H9 (cell line): ENCODE measurements at places on chromosomes 6 and 20.
A peak's percentile ranks its signal among the peaks of the same experiment; 100 is the strongest.

DNA sequence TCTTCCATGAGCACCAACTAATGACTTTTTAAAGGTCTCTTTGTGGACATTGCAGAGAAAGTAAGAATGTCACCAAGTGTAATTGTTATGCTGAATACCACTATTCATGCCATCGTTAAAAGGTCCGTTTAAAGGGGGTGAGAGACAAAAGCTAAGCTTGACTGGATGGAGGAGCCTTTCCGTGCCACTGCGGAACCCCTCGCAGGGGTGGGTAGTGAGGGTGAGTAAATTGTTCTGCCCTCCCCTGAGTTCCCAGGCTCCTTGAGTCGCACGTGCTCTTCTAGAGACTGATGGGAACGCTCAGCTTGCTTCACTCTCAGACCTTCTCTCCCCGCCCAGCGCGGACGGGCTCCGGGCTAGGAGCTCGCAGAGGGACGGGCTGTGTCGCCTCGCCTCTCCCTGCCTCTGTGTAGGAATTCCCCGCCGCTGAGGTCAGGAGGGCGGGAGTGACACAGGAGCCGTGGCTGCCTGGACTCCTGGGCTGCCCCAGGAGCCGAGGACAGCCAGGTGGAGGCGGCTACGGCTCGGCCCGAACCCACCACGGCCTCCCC, 314.8 kb upstream of the QKI start:
- peaks cover 10% of the 10 kb centered on the region for H3K36me3 ChIP-seq
- DNase-seq = peak; percentile 85
- no peak overlapping the region for H3K27ac ChIP-seq
- no peaks in the 10 kb centered on the region for H3K27me3 ChIP-seq
- no peak overlapping the region for H3K4me3 ChIP-seq
- H3K4me1 ChIP-seq = peaks cover 3% of the 10 kb centered on the region

GRCh38 chr20:61328911-61329558, 77.0 kb downstream of the CDH4 start:
- peaks cover 2% of the 10 kb centered on the region; the same call in 1 of the 2 replicates for H3K4me1 ChIP-seq
- no peak overlapping the region for H3K4me3 ChIP-seq
- DNase-seq = no peak
- H3K27me3 ChIP-seq = peaks cover 7% of the 10 kb centered on the region; the same call in 1 of the 2 replicates
- H3K27ac ChIP-seq = no peak overlapping the region

DNA sequence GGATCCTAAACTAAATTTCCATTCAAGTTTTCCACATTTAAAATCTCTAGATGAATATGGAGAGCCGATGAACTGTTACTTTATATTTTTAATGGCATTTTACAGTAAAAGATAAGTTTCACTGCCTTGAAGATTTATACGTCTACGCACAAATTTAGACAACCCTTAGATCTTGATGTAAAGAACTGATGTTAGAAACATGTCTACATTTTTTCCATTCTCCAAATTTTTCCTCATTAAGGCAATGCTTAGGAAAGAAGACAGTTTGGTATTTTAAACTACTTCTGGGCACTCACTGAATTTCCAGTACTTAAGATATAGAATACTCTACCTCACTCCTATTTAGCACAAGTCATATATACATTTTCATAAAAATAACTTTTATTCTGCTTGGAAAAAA, 45.4 kb downstream of the ME1 start:
- no peak overlapping the region for H3K4me3 ChIP-seq

GRCh38 chr6:143608906-143609305, 68.9 kb upstream of the PHACTR2 start:
- H3K4me3 ChIP-seq = no peak overlapping the region
- H3K27me3 ChIP-seq = no peaks in the 10 kb centered on the region
- H3K4me1 ChIP-seq = no peaks in the 10 kb centered on the region

GRCh38 chr6:127515234-127515793, 3.8 kb downstream of the MTCL3 start:
- peaks cover 19% of the 10 kb centered on the region for H3K36me3 ChIP-seq
- no peaks in the 10 kb centered on the region for H3K4me1 ChIP-seq
- H3K27ac ChIP-seq = no peak overlapping the region
- peak overlapping the region; percentile 86 for H3K4me3 ChIP-seq
- peak; percentile 82 for DNase-seq
- H3K27me3 ChIP-seq = no peaks in the 10 kb centered on the region

- H3K27ac ChIP-seq = no peak overlapping the region
- no peaks in the 10 kb centered on the region for H3K4me1 ChIP-seq
- no peaks in the 10 kb centered on the region for H3K36me3 ChIP-seq
These were observed 94.5 kb downstream of the HTR1B start for GRCh38 chr6:77368660-77369313.

- H3K4me3 ChIP-seq = no peak overlapping the region
- no peak overlapping the region for H3K27ac ChIP-seq
- H3K36me3 ChIP-seq = peaks cover 86% of the 10 kb centered on the region
- no peaks in the 10 kb centered on the region for H3K4me1 ChIP-seq
- no peak for DNase-seq
These were observed 8.6 kb upstream of the ACAT2 start for GRCh38 chr6:159753081-159753872.

- no peaks in the 10 kb centered on the region for H3K27me3 ChIP-seq
- H3K4me1 ChIP-seq = no peaks in the 10 kb centered on the region
- no peak overlapping the region for H3K4me3 ChIP-seq
- H3K27ac ChIP-seq = no peak overlapping the region
- no peak for DNase-seq
These were observed 285.4 kb downstream of the SMOC2 start for GRCh38 chr6:168726312-168726856.

DNA sequence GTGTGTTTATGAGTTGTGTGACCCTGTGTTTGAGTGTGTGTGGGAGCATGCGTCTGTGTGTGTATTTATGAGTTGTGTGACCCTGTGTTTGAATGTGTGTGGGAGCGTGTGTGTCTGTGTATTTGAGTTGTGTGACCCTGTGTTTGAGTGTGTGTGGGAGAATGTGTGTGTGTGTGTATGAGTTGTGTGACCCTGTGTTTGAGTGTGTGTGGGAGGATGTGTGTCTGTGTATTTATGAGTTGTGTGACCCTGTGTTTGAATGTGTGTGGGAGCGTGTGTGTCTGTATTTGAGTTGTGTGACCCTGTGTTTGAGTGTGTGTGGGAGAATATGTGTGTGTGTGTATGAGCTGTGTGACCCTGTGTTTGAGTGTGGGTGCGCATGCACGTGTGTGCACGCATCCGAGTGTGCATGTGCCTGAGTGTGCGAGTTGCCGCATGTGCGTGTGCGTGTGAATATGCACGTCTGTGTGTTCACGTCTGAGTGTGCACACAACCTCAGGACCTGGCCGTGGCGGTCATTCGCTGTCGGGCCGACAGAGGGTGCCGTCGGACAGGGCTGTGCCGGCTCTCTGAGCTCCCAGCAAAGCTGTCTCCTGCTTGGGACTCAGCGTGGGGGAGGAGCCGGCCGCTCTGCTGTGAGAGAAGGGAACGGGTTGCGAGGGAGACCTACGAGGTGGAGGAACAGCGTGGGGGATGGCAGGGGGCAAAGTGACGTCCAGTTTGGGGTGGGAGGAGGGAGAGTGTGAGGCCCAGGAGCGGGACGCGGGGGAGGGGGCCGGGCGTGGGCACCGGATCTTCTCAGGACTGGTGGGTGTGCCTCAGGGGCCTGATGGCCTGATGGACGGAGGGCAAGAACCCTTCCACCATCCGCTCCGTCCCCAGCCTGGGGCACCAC, 19.7 kb downstream of the SLC17A9 start:
- H3K27ac ChIP-seq = no peak overlapping the region
- peaks cover 7% of the 10 kb centered on the region; the same call in 1 of the 2 replicates for H3K27me3 ChIP-seq
- peak overlapping the region; percentile 56 for H3K4me3 ChIP-seq
- peaks cover 6% of the 10 kb centered on the region for H3K4me1 ChIP-seq
- DNase-seq = peak; percentile 89
- H3K36me3 ChIP-seq = peaks cover 3% of the 10 kb centered on the region; the same call in 1 of the 3 replicates

- DNase-seq = no peak
- no peak overlapping the region for H3K27ac ChIP-seq
- H3K36me3 ChIP-seq = 0 out of 2 replicates have a peak, but pooled peaks cover 8% of the 10 kb centered on the region
- H3K27me3 ChIP-seq = no peaks in the 10 kb centered on the region
These were observed 49.2 kb downstream of the BLOC1S5 start for GRCh38 chr6:8014947-8015346.

DNA sequence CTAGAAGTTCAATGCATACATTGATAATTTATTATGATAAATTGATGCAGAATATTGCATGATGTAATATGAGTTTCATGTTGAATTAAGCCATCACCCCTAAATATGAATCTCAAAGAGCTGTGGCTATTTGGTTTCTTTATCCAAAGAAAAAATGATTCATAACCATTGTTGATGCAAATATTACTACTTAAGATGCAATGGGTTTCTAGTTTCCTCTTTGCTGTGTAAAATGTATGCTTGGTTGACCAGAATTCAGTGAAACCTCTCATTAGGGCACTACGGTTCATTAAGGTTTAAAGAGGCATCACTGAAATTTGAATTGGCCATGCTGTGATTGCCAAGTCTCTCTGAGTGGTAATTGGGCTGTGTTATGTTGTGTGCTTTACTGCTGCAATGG, 492.5 kb upstream of the FLRT3 start:
- no peak overlapping the region for H3K4me3 ChIP-seq
- H3K36me3 ChIP-seq = no peaks in the 10 kb centered on the region
- no peaks in the 10 kb centered on the region for H3K27me3 ChIP-seq
- no peak for DNase-seq
- H3K4me1 ChIP-seq = no peaks in the 10 kb centered on the region
- no peak overlapping the region for H3K27ac ChIP-seq

- peak; percentile 77 for DNase-seq
- H3K27me3 ChIP-seq = no peaks in the 10 kb centered on the region
- no peaks in the 10 kb centered on the region; the same call in 2 of the 3 replicates for H3K36me3 ChIP-seq
- H3K27ac ChIP-seq = no peak overlapping the region
- no peaks in the 10 kb centered on the region for H3K4me1 ChIP-seq
These were observed 32.3 kb downstream of the YTHDF1 start for GRCh38 chr20:63183422-63184146.

- no peak for DNase-seq
- H3K27me3 ChIP-seq = no peaks in the 10 kb centered on the region
- no peaks in the 10 kb centered on the region for H3K4me1 ChIP-seq
- no peak overlapping the region for H3K27ac ChIP-seq
- H3K36me3 ChIP-seq = no peaks in the 10 kb centered on the region
- H3K4me3 ChIP-seq = no peak overlapping the region
These were observed 171.3 kb downstream of the GRM1 start for GRCh38 chr6:146200176-146200575.

DNA sequence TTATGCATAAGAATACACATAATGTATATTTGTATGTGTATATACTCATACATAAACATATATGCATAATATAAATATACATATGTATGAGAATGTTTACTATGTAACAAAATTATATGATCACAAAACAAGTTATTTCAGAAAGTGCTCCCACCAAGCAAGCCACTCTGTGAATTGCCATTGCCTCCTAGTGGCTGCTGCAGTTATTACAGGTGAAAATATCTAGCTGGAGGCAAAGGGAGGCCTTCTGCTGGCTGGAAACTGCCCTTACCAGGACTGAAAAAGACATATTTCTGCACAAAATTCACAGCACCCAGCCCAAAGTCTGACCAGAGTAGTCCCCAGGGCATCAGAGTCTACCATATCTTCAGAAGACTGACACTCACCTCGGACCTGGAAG, 14.4 kb upstream of the ADAM33 start:
- no peaks in the 10 kb centered on the region for H3K27me3 ChIP-seq
- no peak for DNase-seq

- no peaks in the 10 kb centered on the region for H3K27me3 ChIP-seq
- DNase-seq = no peak
- H3K4me1 ChIP-seq = no peaks in the 10 kb centered on the region
These were observed 22.5 kb upstream of the SGK1 start for GRCh38 chr6:134340179-134340975.

DNA sequence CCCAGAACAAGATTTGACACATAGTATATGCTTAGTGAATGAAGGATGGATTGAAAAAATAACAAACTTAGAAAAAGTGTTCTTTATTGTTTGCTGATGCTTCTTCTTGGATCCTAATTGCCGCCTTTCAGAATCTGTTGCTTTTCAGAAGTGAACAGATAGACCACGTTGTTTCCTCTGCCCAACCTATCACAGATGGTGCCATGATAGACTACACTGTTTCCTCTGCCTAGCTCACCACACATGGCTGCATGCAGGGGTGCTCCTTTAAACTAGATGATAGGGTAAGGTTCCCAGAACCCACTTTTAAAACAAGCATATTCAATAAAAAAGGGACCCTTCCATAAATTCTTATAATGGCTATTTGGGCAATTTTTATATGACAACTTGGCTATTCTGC, 4.6 kb upstream of the RGS17 start:
- H3K36me3 ChIP-seq = no peaks in the 10 kb centered on the region
- no peaks in the 10 kb centered on the region; the same call in 1 of the 2 replicates for H3K4me1 ChIP-seq
- no peak overlapping the region for H3K4me3 ChIP-seq
- DNase-seq = no peak
- H3K27me3 ChIP-seq = no peaks in the 10 kb centered on the region

- H3K27me3 ChIP-seq = no peaks in the 10 kb centered on the region
- H3K4me3 ChIP-seq = no peak overlapping the region
- H3K4me1 ChIP-seq = no peaks in the 10 kb centered on the region
- no peak overlapping the region for H3K27ac ChIP-seq
These were observed 23.9 kb downstream of the ROS1 start for GRCh38 chr6:117401799-117402198.

- H3K27ac ChIP-seq = no peak overlapping the region
- no peak overlapping the region for H3K4me3 ChIP-seq
- no peaks in the 10 kb centered on the region for H3K36me3 ChIP-seq
These were observed 141.0 kb downstream of the TBXT start for GRCh38 chr6:166026586-166027126.

DNA sequence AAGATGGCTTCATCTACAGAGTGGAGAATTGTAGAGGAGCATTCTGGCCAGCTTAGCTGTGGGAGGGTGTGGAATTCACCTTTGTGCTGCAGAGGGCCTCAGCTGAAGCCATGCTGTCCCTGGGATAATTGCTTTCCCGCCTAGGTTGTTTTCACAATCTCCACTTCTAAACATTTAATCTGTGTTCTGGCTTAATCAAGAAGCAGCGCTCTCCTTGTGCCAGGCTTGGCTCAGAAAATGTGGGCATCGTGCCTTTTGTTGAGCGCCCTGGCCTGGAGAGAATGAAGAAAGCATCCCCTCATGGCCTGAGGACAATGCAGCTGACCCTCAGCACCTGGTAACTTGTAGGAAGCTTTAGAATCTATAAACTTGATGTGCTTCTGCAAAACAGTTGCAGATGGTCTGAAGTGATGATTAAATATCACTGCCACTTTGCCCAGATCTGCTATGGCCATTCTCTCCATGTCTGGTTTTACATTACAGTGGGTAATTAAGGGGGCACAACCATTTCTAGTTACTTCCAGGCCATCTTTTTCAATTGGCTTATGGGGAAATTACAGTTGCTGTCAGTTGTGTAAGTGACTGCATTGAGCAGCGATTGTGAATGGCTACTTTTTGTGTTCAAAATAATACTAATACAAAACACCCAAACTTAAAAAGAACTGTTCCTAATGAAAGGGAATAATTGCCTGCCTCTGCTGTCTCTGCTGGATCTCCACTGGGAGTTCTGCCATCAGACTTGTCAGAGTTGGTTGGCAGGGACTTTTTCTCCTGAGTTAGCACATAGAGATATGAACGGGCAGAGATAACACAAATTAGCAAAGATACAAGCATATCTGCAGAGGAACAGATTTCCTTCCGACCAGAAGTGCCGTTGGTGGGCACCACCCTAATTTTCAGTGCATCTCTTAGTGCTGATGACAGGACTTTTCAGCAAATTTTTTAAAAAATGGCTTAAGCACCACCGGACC, 18.4 kb downstream of the CTNNBL1 start:
- no peak for DNase-seq
- H3K27ac ChIP-seq = no peak overlapping the region
- H3K4me3 ChIP-seq = no peak overlapping the region
- H3K36me3 ChIP-seq = no peaks in the 10 kb centered on the region; the same call in 1 of the 2 replicates
- no peaks in the 10 kb centered on the region; the same call in 1 of the 2 replicates for H3K27me3 ChIP-seq
- H3K4me1 ChIP-seq = no peaks in the 10 kb centered on the region

- peaks cover 55% of the 10 kb centered on the region for H3K36me3 ChIP-seq
- no peak overlapping the region for H3K27ac ChIP-seq
- no peak overlapping the region for H3K4me3 ChIP-seq
- no peaks in the 10 kb centered on the region for H3K27me3 ChIP-seq
- DNase-seq = no peak
- peaks cover 35% of the 10 kb centered on the region; the same call in 1 of the 2 replicates for H3K4me1 ChIP-seq
These were observed 4.1 kb downstream of the LEMD2 start for GRCh38 chr6:33784787-33785186.
